Mesothelial cell of epicardium (in vitro differentiated cells): ENCODE measurements at places on chromosomes 7 and 10.

GRCh38 chr10:27157150-27157549 lies 2.0 kb downstream of the MASTL start:
- H3K36me3 ChIP-seq, result peaks cover 9% of the 10 kb centered on the region
- peak overlapping the region; percentile 100 for H3K4me3 ChIP-seq
- H3K27ac ChIP-seq, result peak overlapping the region; percentile 95
- peaks cover 24% of the 10 kb centered on the region for H3K4me1 ChIP-seq
- no peaks in the 10 kb centered on the region for H3K27me3 ChIP-seq

DNA sequence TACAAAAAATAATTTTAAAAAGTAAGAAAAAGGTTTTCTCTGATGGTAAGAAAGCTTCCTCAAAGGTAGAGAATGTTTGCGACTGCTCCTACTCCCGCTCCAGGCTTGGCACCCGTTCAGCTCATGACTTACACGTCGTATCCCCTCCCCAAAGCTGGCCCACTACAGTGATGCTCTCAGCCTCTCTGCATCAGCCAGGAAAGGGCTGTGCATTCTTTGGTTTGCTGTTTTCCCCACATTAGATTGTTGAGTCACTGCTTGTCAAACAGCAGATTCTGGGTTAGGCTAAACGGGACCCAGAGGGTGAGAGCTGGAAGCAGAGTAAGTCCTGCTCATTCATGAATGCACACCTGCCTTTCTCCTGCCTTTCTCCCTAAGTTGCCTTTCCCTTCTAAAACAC lies 54.7 kb upstream of the NMT2 start:
- no peaks in the 10 kb centered on the region for H3K27me3 ChIP-seq
- peaks cover 33% of the 10 kb centered on the region for H3K36me3 ChIP-seq
- DNase-seq, result no peak
- H3K4me3 ChIP-seq, result no peak overlapping the region
- no peak overlapping the region for H3K27ac ChIP-seq
- peaks cover 6% of the 10 kb centered on the region for H3K4me1 ChIP-seq

DNA sequence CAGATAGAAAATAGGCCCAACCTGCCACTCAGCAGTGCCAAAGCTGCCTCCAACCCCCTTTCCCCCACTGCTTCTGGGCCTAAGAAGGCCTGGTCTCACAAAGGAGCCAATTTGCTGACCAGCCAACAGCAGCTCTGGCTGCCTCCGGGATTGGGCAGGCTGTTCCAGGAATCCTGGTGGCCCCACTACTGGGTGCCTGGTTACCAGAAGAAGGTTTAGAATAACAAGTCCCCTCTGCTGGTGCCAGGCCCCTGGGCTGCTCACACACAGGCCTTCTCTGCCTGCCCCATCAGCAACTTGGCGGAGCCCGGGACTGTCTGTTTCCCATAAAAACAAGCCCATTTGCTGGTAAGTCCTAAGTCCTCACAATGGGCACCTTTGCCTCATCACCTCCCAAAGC lies 1.2 kb downstream of the PHKG1 start:
- H3K4me3 ChIP-seq, result no peak overlapping the region
- H3K36me3 ChIP-seq, result peaks cover 8% of the 10 kb centered on the region
- H3K27ac ChIP-seq, result no peak overlapping the region
- DNase-seq, result no peak
- H3K4me1 ChIP-seq, result peaks cover 3% of the 10 kb centered on the region

DNA sequence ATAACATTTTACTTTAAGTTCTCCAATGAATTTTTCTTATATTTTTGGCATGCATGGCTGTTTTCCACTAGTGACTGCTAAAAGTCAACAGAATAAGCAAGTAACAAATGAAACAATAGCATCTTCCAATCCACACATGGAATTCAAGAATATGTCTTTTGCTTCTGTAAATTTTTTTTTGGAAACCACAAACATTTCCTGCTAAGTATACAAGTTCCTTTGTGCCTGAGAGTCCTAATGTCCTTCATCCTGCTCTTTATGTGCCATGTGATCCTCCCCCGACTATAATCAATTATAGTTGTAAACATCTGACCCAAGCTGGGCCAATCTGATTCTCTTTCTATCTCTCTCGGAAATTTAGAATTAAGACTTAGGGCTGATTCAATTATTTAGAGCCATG lies 61.2 kb downstream of the PPP1R3C start:
- no peak for DNase-seq
- H3K4me1 ChIP-seq, result peaks cover 19% of the 10 kb centered on the region
- H3K36me3 ChIP-seq, result no peaks in the 10 kb centered on the region

DNA sequence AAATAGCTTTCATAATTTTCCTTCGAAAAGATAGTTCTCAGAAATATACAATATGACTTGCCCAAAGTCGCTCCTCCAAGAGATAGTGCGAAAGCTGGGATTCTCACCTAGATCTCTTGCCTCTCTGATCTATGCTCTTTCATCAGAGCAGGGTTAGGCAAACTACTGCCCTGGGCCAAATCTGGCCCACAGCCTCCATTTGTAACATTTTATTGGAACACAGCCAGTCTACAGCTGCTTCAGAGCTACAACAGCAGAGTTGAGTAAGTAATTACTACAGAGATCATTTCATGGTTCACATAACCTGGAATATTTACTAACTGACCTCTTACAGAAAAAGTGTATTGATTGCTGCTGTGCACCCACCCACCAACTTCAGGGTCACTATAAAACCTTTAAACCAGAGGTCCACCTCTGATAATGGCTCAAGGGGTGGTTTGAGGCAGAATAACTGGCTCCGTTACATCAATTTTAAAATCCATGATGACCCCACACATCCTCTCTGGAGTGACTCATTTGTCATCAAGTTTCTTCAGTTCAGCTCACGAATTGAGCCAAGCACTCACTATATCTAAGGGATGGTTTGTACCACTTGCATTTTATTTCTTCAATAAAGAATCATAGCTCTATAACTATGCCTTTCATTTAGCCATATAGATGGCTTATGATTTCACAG lies 1019.0 kb downstream of the XPNPEP1 start:
- DNase-seq, result no peak
- peaks cover 53% of the 10 kb centered on the region for H3K4me1 ChIP-seq
- H3K27me3 ChIP-seq, result peaks cover 9% of the 10 kb centered on the region
- no peaks in the 10 kb centered on the region for H3K36me3 ChIP-seq

- no peaks in the 10 kb centered on the region for H3K36me3 ChIP-seq
- H3K4me3 ChIP-seq, result no peak overlapping the region
- DNase-seq, result no peak
- peaks cover 50% of the 10 kb centered on the region for H3K27me3 ChIP-seq
- no peak overlapping the region for H3K27ac ChIP-seq
Observed at GRCh38 chr7:132398253-132398925, 177.9 kb downstream of the PLXNA4 start.

GRCh38 chr7:36348256-36348655 lies 41.4 kb upstream of the ANLN start:
- H3K27me3 ChIP-seq, result no peaks in the 10 kb centered on the region
- peak overlapping the region; percentile 18 for H3K27ac ChIP-seq
- no peak for DNase-seq
- H3K4me1 ChIP-seq, result peaks cover 19% of the 10 kb centered on the region
- H3K36me3 ChIP-seq, result peaks cover 4% of the 10 kb centered on the region
- H3K4me3 ChIP-seq, result no peak overlapping the region

DNA sequence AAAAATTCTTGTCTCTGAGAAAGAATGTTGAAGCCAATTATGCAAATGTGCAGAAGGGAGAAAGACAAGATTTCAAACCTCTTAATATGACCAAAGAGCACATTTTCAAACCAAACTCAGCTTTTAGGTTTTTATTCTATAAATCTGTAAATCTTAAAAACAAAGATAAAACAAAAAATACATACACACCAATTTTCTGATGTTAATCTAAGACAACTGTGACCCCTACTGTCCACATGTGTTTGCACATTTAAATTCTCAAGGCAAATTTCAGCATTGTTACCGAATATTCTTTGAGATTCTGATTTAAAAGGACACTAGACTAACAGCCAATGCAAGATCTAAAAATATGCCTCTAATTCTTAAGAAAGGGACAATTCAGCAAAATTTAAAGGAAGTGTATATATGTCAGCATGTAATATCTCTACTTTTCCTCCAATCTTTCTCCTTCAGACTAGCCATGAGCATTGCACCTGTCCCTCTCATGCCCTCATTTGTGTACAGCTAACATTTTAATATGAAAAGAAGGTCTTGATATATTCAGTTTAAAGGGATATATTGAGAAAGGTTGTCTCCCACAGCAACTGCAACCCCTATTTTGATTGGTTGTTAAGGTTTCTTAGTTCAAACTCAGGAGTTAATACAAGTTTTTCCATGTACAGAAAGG lies 417.9 kb downstream of the IPMK start:
- H3K27ac ChIP-seq, result no peak overlapping the region
- H3K36me3 ChIP-seq, result no peaks in the 10 kb centered on the region
- H3K27me3 ChIP-seq, result no peaks in the 10 kb centered on the region
- no peak overlapping the region for H3K4me3 ChIP-seq
- DNase-seq, result no peak
- H3K4me1 ChIP-seq, result peaks cover 3% of the 10 kb centered on the region

DNA sequence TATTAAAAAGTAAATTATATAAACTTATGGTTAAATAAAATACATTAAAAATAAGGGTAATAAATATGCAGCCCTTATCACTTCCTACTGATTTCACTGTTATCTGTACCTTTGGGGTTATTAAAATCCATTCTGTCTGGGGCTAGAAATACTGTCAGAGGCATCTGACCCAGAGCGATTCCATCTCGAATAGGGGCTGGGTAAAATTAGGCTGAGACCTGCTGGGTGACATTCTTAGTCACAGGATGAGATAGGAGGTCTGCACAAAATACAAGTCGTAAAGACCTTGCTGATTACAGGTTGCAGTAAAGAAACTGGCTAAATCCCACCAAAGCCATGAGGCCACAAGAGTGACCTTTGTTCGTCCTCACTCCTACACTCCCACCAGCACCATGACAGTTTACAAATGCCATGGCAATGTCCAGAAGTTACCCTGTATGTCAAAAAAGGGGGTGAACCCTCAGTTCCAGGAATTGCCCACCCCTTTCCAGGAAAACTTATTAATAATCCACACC lies 77.6 kb downstream of the COBL start:
- H3K4me3 ChIP-seq, result no peak overlapping the region
- peaks cover 5% of the 10 kb centered on the region for H3K4me1 ChIP-seq
- DNase-seq, result no peak
- no peaks in the 10 kb centered on the region for H3K27me3 ChIP-seq
- no peak overlapping the region for H3K27ac ChIP-seq

DNA sequence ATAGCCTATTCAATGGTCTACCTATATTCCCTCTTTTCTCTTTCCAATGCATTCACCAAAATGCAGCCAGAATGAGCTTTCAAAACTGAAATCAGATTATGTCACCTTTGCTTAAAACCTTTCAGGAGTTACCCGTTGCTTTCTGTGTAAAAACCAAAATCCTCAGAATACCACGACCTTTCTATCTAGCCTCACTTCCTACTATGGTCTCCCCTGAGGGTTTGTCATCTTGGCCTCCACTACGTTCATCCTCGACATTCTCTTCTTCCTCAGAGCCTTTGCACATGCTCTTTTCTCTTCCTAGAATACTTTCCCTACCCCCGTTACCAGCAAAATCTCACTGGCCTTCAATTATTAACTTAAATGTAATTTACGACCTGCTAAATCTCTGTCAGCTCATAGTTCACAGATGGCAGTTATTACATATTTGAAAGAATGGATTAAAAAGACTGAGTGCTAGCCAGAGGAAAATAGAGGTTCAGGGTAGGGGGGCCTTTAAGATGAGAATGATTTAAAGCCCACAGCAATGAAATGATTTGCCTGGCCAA lies 380.8 kb upstream of the C7orf33 start:
- peaks cover 4% of the 10 kb centered on the region for H3K4me1 ChIP-seq
- H3K27ac ChIP-seq, result no peak overlapping the region
- H3K4me3 ChIP-seq, result no peak overlapping the region
- DNase-seq, result no peak

GRCh38 chr10:74314166-74314565 lies 163.1 kb downstream of the ADK start:
- peaks cover 5% of the 10 kb centered on the region for H3K36me3 ChIP-seq
- peaks cover 15% of the 10 kb centered on the region for H3K4me1 ChIP-seq
- no peak overlapping the region for H3K27ac ChIP-seq

DNA sequence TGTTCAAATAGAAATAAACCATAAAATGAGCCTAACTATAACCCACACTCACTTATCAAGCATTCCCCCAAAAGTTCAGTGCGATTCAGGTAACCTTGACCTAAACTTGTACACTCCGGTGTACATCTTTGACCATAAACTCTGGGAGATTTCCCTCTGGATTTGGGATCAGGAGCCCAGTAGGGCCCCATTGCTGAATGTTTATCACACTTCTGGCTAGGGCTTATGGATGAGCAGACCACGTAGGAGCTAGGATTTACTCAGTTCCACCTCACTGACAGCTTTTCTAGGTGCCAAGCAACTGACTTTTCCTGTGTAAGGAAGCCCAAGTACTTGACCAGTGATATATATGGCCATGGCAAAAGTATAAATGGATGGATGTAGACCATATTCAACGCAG lies 113.7 kb downstream of the SVOPL start:
- no peak overlapping the region for H3K27ac ChIP-seq
- peaks cover 59% of the 10 kb centered on the region for H3K36me3 ChIP-seq

- H3K36me3 ChIP-seq, result no peaks in the 10 kb centered on the region
- H3K27me3 ChIP-seq, result no peaks in the 10 kb centered on the region
- no peak for DNase-seq
- no peak overlapping the region for H3K27ac ChIP-seq
- H3K4me1 ChIP-seq, result peaks cover 30% of the 10 kb centered on the region
- H3K4me3 ChIP-seq, result no peak overlapping the region
Observed at GRCh38 chr7:43278088-43278644, 165.7 kb downstream of the HECW1 start.

DNA sequence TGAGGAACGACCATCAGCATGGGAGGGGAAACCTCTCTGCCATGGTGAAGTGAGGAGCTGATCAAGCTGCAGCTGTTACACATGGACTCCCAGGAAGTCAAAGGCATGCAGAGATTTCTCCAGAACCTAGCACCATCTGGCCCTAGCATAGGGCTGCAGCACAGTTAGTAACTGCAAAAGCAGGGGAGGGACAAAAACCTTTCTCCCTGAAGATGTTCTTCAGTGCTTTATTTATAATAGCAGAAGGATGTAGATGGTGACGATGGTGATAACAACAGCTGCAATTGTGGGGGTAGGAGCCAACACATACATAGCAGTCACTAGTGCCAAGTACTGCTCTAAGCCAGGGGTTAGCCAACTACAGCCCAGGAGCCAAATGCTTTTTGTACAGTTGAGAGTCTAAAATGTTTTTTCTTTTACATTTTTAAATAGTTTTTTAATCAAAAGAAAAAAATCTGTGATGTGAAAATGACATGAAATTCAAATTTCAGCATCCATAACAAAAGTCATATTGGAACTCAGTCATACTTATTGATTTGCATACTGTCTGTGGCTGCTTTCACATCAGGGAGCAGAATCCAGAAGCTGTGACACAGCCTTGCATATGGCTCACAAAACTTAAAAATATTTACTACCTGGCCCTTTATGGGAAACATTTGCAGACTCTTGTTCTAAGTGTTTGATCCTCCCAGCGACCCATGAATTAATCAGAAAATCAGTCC lies 299.5 kb downstream of the ELMO1 start:
- DNase-seq, result no peak
- H3K27ac ChIP-seq, result no peak overlapping the region
- H3K4me1 ChIP-seq, result peaks cover 11% of the 10 kb centered on the region
- no peaks in the 10 kb centered on the region for H3K27me3 ChIP-seq
- no peak overlapping the region for H3K4me3 ChIP-seq
